ENCODE measurements at places on chromosomes 2 and 18.
A peak's percentile ranks its signal among the peaks of the same experiment; 100 is the strongest.

DNA sequence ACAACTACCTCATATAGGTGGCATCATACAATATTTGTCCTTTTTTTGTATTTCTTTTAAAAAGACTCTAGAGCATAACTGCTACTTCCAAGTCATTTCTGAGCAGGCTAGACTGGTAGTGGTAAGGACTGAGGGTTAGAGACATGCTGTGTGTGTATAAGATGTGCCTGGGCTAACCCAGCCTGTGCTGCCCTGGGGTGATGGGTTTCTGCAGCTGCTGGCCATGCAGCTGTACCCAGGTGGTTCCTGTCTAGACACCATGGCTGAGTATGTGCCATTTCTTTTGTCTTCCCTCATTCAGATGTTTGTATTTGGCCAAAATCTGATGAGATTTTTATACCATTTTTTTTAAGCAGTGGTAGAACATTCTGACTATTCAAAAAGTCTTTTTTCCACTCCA, 40.0 kb downstream of the MERTK start:
- DNase-seq = no peak

GRCh38 chr18:76981396-76981968, 151.1 kb downstream of the MBP start:
- peak; percentile 68 for DNase-seq

- DNase-seq = no peak
Measured at GRCh38 chr2:138633049-138633448, 131.5 kb downstream of the SPOPL start.

- no peak for DNase-seq
Measured at GRCh38 chr2:141125432-141125831, 1005.4 kb downstream of the LRP1B start.

GRCh38 chr2:145721681-145722080, 1201.8 kb upstream of the ZEB2 start:
- DNase-seq = no peak

GRCh38 chr2:96099861-96100798, 16.2 kb downstream of the ADRA2B start:
- no peak for DNase-seq

- DNase-seq = no peak
Measured at GRCh38 chr2:46835520-46835919, 80.1 kb downstream of the MCFD2 start.

DNA sequence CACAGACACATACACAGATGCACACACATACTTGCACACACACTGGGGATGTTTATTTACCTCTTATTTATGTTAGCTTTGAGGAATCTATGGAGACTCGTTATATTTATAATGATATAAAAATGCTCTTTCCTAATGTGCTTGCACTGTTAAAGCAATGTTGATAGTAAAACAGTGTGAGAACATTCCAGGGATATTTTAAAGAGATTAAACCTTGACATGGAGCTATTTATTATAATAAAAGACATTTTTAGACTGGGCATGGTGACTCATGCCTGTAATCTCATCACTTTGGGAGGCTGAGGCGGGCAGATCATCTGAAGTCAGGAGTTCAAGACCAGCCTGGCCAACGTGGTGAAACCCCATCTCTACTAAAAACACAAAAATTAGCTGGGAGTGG, 557.3 kb upstream of the ZNF804A start:
- no peak for DNase-seq

DNA sequence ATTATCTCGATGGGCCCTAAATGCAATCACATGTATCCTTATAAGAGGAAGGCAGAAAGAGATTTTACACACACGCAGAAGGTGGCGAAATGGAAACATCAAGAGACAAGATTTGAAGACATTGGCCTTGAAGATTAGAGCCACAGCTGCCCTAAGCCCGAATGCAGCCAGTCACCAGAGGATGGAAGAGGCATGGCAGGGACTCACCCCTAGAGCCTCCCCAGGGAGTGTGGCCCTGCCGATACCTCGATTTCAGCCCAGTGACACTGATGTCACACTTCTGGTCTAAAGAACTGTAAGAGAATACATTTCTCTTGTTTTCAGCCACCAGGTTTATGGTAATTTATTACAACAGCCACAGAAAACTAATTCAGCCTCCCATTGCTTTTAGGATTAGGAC, 17.4 kb downstream of the TTC39C start:
- DNase-seq = no peak

- no peak for DNase-seq
Measured at GRCh38 chr18:49486606-49486952, 455 bp downstream of the C18orf32 start.

All from GM13976 (cell line).